ENCODE measurements at places on chromosomes 7 and 10.

DNA sequence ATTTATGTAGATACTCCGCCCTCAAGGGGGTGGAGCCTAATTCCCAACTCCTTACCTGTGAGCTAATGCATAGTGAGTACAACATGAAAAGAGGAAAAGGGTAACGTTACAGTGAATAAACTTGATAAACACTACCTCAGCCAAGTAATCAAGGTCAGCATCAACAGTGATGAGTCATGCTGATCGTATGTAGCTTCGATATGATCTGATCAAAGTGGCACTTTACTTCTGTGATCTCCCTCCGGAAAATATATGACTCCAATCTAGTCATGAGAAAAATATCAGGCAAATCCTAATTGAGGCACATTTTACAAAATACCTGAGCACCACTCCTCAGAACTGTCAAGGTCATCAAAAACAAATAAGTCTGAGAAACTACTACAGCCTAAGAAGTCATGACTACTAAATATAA lies 70.4 kb downstream of the VTI1A start:
- no peak for DNase-seq

DNA sequence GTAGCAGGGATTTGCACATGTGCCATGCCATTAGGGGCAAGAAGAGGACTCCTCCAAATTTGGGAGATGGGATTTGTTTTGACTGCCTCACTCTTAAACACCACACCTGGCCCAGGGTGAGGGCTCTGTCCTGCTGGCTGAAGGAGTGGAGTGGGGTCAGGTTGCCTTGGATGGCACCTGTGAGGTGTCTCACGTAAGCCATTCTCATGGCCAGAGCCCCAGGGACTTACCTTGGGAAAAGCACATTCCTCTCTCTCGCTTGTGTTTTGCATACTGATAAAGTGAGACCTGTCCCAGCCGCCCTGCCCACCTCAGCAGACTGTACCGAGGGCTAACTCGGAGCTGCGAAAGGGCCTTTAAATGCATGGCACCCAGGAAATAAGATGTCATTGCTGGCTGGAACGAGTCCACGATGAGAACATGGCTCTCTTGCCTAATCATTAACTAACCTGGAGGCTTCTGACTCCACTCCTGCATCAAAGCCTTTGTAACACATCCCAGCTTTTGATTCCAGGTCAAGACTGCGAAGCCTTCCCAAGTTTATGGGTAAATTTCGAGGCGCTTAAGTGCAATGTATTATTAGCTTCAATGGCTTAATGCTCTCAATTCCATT lies 184.0 kb upstream of the RNF32 start:
- no peak for DNase-seq

DNA sequence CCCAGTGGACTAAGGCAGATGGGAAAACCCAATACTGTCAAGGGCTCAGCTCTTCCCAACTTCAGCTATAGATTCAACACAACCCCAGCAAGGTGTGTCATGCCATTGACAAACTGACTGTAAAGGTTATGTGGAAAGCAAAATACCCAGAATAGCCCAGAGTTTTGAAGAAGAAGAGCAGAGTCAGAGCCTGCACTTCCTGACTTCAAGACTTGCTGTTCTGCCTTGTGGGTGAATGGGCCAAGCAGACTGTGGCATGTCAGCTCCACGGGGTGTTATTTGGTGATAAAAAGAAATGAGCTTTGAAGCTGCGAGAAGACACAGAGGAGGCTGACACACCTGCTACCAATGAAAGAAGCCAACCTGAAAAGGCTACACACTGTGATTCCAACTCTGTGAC lies 89.7 kb downstream of the NKX6-2 start:
- no peak for DNase-seq

DNA sequence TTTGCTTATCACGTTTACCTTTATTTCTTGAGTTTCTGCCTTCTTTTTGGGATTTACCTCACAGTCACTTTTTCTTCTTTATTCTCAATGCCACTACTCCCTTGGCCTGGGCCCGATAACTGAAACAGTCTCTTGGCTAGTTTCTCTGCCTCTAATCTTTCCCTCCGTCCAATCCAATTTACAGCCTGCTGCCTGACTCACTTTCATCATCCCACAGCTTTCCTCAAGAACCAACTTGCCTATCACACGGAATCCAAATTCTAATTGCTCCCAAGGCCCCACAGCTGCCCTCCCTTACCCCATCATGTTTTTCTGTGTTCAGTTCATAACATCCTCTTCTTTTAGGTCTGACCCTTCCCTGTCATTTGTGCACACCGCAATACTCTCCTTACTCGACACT lies 121.4 kb downstream of the HIPK2 start:
- no peak for DNase-seq

DNA sequence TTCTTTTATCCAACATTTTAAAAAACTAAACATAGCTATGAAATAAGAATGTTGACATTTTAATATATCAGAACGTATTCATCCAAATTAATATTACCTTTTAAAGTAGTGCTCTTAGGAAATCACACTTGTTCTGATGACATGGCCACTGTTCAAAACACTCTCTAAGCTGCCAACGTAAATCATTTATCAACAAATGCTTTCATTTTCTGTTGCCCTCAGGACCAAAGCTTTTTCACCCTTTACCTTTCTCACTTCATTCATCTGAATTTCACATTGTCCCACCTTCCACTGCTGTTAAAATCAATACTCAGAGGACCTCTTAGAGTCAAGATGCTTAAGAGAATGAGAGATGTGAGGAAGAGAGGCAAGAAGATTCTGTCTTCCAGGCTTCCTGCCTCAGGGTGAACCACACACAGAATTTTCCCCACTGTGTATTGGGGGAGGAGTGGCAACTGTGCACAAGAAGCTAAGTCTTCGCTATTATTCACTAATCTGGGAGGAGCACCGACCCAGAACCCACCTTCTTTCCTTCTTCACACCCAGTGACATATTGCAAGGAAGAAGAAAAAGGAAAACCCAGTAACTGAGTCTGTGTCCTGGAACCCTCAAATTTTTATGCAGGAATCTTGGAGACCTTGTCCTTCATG lies 21.0 kb downstream of the HIBADH start:
- no peak for DNase-seq

GRCh38 chr7:23617482-23617881 lies 20.3 kb downstream of the CCDC126 start:
- DNase-seq, result no peak

DNA sequence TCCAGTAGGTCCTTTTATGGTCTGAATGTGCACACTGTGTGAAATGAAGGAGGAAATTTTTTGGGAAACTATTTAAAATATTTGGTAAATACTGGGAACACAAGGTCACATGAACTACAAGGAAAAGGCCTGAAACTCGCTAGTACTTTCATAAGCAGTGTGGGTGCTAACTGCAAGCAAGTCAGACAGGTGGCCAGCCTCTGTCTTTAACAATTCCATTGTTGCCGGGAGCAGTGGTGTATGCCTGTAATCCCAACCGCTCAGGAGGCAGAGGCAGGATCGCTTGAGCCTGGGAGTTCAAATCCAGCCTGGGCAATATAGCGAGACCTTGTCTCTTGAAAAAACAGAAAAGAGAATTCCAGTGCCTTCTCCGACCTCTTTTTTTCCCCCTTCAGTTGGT lies 37.5 kb downstream of the SMURF1 start:
- DNase-seq, result no peak

- peak; percentile 51 for DNase-seq
These were observed 493.4 kb downstream of the TNS3 start for GRCh38 chr7:47088329-47089067.

- DNase-seq, result no peak
These were observed 456.7 kb downstream of the NRG3 start for GRCh38 chr10:82331716-82332115.

DNA sequence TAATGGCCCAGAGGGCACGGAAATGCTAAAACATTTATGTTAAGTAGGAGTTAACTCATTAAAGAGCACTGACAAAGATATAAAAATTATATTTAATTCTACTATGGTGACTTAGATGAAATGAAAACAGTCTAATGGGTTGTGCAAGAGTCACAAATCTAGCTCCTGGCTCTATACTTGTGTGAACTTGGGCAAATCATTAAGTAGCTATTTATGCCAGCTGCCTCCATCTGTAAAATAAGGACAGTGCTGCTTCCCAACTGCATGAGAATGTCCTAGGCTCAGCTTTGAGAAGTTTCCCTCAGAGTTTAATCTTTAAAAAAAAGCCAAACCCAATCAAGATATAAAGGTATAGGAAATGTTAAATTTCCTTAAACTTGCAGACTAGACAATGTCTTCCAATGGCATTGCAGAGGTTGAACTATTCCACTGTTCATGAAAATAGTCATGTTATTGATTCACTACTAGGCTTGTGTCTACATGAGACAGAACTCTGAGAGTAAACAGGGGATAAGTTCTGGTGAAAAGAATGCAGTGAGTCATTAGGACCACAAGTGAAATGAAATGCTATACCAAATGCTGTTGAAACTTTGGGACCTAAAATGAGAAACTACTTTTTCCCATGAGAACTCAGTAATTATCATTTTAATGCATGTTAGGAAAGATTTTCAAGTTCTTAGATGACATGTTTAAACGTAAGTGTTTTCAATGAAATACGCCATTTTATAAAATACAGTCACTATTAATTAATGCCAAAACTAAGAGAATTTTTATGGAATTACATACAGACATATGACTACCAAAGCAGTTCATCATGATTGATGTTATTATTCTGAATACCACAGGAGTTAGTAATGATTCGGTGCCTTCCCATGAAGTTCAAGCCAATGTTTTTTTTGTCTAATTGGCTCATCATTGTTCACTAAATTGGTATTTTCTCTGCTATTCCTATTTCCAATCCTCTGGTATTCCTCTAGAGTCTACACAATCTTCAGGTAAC lies 84.2 kb downstream of the CDK6 start:
- DNase-seq, result no peak

DNA sequence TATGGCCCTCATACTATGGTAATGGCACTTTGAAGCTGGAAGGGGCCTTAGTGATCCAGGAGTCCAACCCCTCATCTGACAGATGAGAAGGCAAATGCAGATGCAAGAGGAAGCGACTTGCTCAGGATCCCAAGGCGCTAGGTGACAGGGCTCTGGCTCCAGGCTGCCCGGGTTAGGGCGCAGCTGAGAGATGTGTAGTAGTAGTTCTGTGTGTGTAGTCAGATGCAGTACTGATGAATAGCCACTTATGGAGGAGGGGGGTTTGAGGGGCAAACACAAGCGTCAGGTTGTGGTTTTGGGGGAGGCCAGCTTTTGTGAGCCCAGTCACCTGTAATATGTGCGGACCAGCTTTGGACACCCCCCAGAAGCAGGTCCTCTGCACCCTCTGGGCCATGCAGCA lies 4.8 kb downstream of the ADRA2A start:
- DNase-seq, result no peak

DNA sequence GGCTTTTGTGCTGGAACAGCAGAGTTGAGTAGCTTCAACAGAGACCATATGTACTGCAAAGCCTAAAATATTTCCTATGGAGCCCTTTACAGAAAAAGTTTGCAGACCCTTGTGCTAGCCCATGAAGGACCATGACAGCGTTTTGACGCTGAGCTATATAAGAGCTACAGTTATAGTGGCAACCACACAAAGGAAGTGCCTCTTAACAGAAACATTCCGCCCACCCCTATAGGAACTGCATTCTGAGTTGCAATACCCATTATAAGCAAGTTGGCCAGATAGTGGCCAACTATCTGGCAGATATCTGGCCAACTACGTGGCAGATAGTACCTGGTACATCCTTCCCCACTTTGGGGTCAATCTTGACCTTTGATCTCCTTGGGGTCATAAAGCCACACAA lies 47.5 kb upstream of the DMBT1 start:
- no peak for DNase-seq

DNA sequence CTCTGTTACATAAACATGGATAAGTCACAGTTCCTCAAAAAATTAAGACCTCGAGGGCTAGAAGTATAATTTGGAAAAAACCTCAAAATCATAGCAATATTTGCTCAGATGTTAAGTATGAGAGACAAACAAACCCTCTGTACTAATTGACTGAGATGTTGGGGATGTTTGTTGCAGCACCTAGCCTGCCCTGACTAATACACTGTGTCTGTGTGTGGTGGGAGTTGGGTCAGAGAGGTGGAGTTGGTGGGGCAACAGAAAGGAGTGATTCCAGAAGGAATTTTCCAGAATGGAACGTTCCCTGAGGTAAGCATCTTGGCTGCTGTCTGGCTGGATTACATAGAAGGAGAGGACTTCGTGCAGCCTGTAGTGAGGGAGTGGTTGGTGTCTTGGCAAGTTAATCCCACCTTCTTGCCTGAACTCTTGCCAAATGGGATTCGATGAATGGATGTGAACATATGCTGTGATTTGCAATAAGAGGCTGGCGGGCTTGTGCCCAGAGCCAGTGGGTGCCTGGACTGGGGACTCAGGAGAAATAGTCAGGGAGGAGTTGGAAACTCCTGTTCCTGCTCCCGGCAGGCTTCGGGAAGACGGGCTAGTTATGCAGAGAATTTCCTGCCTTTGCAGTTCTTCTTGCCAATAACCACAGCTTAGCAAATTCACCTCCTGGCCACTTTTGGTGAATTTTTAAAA lies 9.3 kb upstream of the FAM180A start:
- DNase-seq, result no peak

DNA sequence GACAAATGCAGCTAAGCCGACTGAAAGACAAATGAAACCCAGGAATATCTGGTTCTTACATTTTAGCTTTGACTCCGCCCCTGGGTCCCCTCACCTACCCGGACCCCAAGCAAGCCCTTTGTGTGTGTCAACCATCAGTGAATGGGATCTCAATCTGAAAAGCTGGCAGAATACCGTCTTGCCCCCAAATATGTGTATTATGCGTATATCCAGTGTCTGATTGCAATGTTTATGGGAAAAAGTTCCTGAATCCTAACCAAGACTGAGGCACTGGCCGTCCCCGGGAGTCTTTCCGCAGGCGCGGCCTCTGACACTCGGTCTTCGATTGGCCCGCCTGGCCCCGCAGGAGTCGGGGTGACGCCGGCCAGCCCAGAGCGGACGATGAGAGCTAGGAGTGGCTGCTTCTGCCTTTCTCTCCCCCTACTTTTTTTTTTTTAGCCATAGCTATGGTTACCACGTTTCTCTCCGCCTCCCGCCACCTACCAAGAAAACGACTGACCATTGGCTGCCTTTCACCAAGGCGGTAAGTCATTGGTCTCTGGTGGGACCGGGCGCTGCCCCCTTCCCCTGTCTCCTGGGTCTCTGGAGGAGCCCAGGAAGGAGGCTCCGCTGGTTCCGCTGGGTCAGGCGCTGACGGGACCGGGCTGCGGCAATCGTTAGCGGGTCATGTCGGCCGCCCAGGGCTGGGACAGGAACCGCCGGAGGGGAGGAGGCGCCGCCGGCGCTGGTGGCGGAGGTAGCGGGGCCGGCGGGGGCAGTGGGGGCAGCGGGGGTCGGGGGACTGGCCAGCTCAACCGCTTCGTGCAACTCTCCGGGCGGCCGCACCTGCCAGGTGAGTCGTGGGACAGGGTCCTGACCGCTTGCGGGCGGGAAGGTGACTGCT lies at the start of gene KLHDC10:
Gene KLHDC10 (plus strand): TSS at position 557 of the 883 bp plus-strand sequence. CDS start 110 bp downstream, at position 667.
- peak; percentile 99 for DNase-seq

- peak; percentile 37 for DNase-seq
These were observed 42.4 kb downstream of the CCNY start for GRCh38 chr10:35378541-35379210.

- DNase-seq, result peak; percentile 23
These were observed 37.2 kb downstream of the CLEC2L start for GRCh38 chr7:139560678-139561077.
